ENCODE measurements at places on chromosomes 2 and 18. TPM values are rescaled to one million over a fixed set of nuclear protein-coding genes. Genes with fewer than 3 reads are reported as not detected.

DNA sequence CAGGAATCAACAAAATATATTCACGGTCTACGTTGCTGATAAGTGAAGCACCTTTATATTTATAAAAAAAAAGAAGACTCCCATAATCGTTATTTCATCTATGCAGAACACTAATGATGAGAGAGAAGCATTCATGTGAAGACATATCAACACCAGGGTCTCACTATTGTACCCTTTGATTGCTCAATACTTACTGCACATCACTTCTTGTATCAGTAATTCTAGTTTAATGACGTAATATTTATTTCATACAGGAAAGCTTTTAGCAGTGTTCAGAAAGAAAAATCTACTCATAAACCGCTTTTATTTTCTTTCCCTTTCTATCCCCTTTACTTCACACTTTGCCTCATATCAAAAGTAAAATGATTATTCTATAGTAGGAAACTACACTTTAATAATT is 30.7 kb downstream of the CCDC141 start:
- no peak for DNase-seq

The ZNF892 gene
- 0.73 TPM for polyA plus RNA-seq

GRCh38 chr18:32637226-32637625 is 135.6 kb downstream of the KLHL14 start:
- no peak for DNase-seq

The SERPINE2 gene
- not detected for polyA plus RNA-seq

GRCh38 chr2:48946449-48947048 is 191.0 kb upstream of the LHCGR start:
- DNase-seq = peak; percentile 37

DNA sequence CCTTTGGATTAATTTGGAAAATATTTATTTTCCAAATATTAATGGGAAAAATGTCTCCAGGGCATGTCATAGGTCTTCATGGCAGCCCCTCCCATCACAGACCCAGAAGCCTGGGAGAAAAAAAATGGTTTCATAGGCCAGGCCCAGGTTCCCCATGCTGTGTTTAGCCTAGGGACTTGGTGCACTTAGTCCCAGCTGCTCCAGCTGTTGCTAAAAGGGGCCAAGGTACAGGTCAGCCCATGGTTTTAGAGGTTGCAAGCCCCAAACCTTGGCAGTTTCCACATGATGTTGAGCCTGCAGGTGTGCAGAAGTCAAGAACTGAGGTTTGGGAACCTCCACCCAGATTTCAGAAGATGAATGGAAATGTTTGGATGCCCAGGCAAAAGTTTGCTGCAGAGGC is 309.6 kb downstream of the SOCS6 start:
- no peak for DNase-seq

The PUS10 gene
- 2.0 TPM for polyA plus RNA-seq

The POTEC gene
- polyA plus RNA-seq = not detected

GRCh38 chr2:134482131-134482723 is 228.4 kb downstream of the MGAT5 start:
- no peak for DNase-seq

DNA sequence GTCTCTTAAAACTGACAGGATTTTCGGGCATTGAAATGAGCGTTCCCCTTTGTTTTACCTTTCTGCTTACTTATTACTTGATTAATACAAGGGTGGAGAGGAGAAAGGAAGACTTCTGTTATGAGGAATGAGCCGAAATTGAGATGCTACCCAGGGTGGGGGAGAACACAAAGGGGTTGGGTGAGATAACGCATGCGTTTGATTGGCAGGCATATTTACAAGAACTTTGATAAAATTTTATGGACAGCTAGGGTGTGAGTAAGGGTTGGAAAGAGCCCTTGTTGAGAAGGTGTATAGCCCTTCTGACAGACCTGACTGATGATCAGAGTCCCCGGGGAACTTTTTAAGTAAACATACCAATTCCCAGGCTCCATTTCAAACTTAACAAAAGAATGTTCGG is 1.8 kb downstream of the RNF138 start:
- DNase-seq = peak; percentile 9

The MROH2A gene
- polyA plus RNA-seq = not detected

GRCh38 chr2:147521936-147522335 is 322.9 kb upstream of the ACVR2A start:
- DNase-seq = no peak

DNA sequence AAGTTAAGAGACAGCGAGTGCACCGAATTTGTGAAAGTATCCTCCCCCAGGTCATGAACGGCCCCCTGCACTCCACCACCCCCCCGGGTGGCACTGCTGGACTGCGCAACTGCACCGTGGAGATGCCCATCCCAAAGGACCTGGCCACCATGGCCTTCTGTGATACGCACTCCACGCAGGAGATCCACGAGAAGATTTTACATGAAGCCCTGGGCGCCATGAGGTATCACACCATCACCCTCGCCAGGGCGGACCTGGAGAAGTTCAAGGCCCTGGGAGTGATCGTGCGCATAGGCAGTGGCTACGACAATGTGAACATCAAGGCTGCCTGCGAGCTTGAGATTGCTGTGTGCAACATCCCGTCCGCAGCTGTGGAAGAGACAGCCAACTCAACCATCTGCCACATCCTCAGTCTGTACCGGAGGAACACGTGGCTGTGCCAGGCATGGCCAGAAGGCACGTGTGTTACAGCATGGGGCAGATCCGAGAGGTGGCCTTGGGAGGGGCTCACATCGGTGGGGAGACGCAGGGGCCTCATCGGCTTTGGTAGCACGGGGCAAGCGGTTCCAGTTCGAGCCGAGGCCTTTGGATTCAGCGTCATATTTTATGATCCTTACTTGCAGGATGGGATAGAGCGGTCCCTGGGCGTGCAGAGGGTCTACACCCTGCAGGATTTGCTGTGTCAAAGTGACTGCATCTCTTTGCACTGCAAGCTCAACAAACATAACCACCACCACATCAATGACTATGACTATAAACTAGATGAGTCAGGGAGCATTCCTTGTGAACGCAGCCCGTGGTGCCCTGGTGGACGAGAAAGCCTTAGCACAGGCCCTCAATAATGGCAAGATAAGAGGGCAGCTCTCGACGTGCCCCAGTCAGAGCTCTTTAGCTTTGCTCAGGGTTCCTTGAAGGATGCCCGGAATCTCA is 290.8 kb upstream of the MC4R start:
- no peak for DNase-seq

The KANSL1L gene
- polyA plus RNA-seq = 11.6 TPM

The EFEMP1 gene
- not detected for polyA plus RNA-seq

DNA sequence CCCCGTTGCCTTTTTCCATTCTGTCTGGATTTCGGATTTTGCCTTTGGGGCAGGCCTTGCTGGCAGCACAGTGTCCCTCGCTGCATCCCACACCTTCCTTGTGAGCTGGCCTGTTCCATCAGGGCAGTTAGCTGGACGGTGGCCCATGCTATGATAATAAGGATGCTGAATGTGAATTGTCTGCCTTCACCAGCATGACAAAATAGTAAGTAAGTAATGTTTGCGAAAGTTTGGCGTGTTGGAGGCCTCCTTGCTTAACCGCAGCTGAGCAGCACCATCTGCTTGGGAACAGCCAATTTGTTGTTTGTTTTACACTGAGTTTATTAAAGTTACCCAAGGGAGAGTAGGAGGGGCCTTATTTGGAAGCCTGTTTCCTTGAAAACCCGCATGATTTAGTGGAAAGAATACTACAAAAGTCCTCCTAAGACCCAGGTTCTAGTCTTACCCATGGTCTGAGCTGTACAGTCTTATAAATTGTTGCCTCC is 469.7 kb upstream of the FANCL start:
- DNase-seq = no peak

- DNase-seq = no peak
These were observed 98.4 kb downstream of the EHBP1 start for GRCh38 chr2:62803961-62804360.

DNA sequence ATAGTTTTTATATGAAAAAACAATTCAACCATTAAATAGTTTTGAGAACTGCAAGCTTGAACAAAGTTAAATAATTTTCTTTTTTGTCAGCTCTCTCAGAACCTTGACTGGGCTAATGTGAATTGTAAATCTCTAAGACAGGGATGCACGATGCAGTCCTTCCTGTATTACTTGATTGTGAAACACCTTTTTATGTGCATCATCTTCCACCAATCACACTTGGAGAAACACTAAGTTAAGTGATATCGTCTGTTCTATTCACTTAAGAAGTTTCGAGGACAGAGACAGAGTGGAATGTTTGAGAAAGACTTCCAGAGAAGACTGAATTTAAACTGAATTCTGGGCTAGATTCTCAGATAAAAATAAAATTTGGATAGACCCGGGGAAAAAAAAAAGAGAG is 238.2 kb downstream of the MREG start:
- no peak for DNase-seq

- DNase-seq = no peak
These were observed 841.7 kb upstream of the ACVR2A start for GRCh38 chr2:147003081-147003480.

DNA sequence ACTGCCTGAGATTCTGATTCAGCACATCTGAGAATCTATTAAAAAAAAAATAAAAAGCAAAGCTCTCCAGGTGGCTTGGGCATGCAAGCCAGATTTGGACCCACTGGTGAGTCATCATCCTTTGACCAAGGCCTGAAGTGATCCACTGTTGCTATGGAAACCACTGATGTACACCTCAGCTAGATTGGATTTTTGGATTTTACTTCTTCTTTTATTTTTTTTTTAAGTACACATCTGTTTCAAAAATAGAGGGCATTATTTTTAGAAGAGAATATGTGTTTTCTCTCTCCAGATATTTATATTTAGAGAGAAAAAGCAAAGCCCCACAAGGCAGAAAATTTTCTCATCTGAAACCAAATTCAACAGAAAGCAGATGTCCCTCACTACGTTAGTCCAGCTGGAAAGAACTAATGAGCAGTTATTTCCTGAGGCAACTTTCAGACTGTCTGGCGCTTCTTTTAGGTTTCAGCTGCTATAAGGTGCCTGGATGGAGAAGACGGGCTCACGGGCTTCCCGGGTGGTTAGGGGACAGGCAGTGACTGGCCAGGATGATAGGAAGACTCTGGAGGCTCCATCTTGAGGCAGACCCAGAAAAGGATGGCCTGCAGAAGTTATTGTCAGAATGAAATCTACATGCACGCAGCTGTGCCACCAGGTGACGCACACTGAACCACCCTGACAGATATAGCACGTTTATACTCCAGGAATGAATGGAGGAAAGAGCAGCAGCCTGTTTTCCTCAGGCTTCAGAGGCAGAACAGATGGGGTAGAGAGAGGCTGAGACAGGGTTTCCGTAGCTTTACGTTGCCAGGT is 50.5 kb downstream of the MRPL35 start:
- peak; percentile 58 for DNase-seq

DNA sequence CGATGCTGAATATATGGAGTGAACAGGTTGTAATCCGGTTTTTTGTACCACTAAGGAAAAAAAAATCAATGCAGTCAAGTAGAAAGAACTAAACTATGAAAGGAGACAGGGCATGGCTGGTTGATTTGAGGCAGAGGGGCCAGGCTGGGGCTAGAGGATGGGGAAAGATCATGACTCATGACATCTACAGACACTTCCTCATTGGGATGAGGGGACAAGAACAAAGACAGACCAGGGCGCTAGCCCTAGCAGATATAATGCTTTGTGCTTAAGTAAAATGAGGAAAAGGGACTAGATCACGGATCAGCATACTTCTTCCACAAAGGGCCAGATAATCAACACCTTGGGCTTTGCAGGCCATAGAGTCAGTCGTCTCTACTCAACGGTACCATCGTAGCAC is 55.8 kb downstream of the ST6GAL2 start:
- no peak for DNase-seq

DNA sequence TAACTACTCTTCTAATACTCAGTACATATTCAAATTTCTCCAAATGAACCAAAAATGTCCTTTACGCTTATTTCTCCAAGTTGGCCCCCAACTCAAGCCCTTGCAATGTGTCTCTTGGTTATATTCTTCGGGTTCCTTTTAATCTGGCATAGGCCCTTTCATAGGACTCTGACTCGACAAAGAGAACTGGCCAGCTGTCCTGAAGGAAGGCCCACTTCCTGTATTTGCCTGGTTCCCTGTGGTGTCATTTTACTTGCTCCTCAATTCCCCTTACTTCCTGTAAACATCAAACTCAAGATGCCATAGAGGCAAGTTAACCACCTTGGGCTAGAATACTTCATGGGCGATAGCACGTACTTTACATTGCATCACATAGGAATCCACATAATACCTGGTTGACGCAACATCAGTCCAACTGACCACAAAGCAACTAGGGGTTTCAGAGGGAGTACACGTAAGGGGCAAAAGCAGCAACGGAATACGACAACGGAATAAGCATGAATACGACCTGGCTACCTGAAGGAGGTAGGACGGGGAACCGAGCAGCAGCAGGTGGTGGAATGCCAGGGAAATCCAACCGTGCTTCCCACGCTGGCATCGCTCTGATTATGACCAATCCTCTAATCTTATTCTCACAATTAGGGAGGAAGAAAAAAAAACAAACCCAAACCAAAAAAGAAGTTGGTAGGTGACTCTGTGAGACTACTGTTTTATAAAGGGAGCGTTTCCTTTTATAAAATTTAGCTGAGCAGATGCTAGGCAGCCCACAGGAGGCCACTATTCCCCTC is 823 bp upstream of the GORASP2 start:
- peak; percentile 36 for DNase-seq

The TUBB8B gene
- polyA plus RNA-seq = not detected

Data from CD14-positive monocyte (primary cell).